Stimulated activated CD4-positive, alpha-beta T cell treated with anti-CD3 and anti-CD28 coated beads, Interleukin-12 subunit alpha, Interleukin-12 subunit beta, amount 100 ng/mL, for 24 hours (primary cell): ENCODE measurements at places on chromosomes 1 and 21.

DNA sequence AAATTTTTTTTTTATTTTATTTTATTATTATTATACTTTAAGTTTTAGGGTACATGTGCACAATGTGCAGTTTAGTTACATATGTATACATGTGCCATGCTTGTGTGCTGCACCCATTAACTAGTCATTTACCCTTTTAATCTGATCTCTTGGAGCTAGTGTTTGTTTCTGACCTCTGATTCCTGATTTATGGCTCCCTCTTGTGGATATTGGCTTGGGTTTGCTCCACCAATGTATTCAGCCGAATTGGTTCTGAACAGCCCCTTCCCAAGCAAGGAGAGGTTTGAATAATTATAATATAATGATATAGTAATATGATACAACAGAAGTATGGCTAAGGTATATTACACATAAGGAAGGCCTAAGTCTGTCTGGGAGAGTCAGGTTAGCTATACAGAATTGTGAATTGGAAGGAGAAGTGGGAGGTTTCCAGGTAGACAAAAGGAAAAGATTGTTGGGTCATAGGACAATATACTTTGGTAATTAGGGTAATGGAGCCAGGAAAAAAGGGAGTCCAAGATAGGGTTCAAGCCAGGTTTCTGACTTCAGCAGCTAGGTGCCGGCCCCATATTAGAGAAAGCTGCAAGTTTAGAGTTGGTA, 53.1 kb upstream of the HMCN1 start:
- no peak for DNase-seq

- DNase-seq: no peak
These were observed at the start of gene NMNAT2 for GRCh38 chr1:183417772-183418491. Gene NMNAT2 (minus strand): TSS chr1:183418380. CDS start chr1:183418267, 113 bp downstream.

DNA sequence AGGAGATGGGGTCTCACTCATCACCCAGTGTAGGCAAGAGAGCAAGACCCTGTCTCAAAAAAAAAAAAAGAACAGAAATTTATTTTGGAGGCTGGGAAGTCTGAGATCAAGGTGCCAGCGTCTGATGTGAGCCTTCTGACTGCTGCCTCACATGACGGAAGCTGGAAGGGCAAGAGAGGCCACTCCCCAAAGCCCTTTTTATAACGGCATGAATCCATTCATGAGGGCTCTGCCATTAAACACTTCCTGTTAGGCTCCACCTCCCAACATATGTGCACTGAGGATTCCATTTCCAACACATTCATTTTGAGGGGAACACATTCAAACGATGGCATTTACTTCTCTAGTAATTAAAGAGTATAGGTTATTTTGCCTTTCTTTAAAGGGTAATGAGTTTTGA, 50.9 kb upstream of the C1orf198 start:
- no peak for DNase-seq

DNA sequence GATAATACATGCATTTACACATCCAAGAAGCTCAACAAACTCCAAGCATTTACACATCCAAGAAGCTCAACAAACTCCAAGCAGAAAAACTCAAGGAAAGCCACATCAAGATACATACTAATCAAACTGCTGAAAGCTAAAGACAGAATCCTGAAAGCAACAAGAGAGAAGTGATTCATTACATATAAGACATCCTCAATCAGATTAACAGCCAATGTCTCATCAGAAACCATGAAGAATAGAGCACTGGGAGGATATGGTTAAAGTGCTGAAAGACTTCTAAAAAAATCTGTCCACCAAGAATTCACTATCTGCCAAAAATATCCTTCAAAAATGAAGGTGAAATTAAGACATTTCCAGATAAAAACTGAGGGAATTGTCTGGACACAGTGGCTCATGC, 45.7 kb upstream of the BATF3 start:
- no peak for DNase-seq

- no peak for DNase-seq
These were observed 36.2 kb upstream of the GADD45A start for GRCh38 chr1:67648582-67649326.
